ENCODE measurements at places on chromosomes 3 and 15.

- DNase-seq = no peak
Observed at GRCh38 chr3:126320517-126321293, 36.5 kb downstream of the KLF15 start.

GRCh38 chr3:118077332-118077731, 957.3 kb downstream of the IGSF11 start:
- no peak for DNase-seq

DNA sequence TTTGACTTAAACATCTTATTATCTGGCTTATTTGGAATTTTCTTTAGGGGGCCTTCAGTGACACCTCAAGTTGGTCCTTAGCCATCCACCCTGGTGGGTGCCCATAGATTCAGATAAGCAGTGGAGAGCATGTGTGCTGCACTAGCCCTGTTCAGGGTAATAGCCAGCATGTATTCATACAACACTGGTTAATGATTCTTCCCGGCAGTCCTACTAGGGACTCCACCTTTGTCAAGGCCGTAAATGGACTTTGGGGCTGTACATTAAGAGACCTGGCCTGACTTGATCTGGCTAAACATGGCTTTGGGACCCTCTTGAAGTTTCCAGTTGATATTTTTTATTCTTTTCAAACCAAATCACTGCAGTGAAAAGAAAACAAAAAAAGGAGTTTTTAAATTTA, 125.8 kb downstream of the PTPRG start:
- no peak for DNase-seq

DNA sequence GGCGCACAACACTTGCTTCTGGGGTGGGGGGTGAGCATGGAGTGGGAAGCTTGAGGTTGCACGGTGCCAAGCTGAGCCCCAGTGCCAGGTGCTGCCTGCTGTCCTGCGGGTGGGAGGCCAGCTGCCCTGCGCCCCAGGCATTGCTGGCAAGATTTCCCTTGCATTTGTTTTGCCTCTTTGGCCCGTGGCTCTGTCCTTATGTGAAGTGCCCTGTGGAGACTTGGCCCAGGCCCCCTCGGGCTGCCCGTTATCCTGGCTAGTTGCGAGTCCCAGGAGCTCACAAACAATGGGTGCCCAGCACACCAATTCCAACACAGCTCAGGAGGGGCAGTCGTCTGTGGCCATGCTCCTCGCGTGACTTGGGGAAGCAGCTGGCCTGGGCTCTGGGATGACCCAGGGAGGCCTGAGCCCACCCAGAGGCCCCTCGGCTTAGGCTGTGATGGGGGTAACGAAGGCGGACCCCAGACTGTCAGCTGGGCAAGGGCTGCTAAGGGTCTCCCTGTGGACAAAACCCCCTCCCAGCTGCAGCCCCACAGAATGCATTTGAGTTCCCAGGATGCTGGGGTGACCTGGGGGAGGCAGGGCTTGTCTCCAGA, 5.9 kb downstream of the C3orf22 start:
- no peak for DNase-seq

DNA sequence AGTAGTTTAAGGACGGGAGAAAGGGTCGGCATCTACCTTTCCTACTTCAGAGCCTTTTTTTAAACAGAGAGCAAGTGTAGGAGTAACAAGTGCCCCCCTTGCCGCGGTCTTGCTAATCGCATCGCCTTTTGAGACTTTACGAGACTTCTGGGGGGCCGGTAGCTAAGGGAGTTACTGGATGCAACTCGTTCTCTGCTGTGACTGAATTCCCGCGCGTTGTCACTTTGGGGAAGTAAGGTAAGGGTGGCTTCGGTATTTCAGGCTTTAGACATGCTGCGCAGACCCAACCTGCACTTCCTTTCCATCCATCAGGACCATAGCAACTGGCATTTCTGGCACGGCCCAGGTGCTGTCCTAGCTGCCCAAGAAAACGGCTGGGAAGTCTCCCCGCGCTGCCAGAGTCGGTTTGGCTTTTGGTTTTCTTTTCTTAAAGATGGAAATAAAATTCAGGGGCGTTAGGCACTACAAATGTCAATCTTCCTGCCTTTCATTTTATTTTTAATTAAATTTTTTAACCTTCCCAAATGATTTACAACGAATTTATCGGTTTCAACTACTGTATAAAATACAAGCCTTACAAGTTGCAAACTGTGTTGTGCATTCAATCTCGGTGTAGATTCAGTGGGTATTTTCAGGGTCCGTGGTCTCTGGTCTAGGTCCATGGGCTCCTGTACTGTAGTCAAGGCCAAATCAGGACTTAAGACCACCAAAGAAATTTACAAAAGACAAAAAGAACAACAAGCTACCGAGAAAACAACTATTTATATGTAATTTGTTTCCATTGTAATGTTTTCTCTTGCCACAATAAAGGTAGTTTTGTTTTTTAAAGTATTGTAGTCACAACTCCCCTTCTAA, 3.5 kb downstream of the MECOM start:
- no peak for DNase-seq
